ENCODE measurements at places on chromosomes 6 and 20. TPM values are rescaled to one million over a fixed set of nuclear protein-coding genes. Genes with fewer than 3 reads are reported as not detected.

Gene POU5F1
- total RNA-seq = not detected

Gene PRRC2A
- 87.8 TPM for total RNA-seq

Gene KCNG1
- total RNA-seq = 0.13 TPM

Gene CDH22
- 3.0 TPM for total RNA-seq

GRCh38 chr20:41162396-41162795, 25.1 kb downstream of the PLCG1 start:
- DNase-seq = no peak

Gene LPA
- 1.4 TPM for total RNA-seq

DNA sequence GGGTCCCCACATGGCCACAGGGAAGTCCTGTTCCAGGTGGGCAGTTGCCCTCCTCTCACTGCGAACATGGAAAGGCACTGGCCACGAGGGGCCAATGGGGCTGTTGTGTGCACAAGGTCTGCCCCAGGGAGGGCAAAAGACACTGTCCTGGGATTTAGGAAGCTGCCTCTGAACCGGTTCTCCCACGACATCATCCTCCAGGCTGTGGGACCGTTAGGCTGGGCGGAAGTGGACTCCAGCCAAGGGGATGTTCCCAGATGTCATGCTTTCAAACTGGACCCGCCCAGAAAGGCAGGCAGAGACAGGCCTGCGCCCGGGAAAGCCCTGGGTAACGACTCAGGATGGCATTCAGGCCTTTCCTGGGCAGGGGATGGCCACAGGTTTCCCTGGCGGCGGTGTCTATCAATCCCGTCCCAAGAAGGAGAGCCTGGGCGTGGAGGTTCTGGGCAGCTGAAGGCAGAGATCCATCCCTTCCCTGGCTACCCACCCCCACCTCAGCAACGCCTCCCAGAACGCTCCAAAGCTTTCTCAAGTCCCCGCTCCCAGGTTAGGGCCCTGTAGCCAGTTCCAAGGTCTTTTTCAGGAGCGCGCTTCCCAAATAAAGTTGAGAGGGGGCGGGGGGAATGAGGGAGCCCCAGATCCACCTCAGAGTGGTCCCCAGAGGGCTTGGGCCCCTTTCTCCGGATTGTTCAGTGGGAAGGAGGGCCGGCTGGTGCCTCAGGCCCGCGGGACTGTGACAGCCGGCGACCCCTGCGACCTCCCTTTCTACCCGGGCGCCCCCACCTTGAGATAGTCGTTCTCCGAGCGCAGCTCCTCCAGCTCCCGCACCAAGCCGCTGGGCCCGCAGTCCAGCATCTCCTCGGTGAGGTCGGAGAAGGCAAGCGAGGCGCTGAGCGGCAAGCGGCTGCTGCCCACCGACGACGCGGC, 13.8 kb upstream of the TLDC2 start:
- peak; percentile 80 for DNase-seq

DNA sequence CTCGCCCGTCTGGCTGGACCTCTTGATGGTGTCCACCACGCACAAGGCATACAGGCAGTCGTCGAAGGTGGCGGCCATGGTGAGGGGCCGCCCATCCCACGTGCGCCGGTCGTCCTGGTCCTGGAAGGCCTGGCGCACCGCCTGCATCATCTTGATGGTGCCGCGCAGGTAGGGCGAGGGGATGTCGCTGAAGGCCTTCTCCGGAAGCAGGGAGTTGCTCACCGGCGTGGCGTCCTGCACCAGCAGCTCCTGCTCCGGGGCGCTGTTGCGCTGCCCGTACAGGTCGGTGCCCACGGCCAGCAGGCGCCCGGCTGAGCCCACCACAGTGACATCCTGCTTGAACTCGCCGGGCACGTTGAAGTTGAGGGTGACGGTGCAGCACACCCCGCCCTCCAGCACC, 36.5 kb upstream of the TBC1D7 start:
- DNase-seq = no peak
